Upper lobe of left lung (tissue), 6 donors: ENCODE measurements at places on chromosomes 7 and 10. TPM values are rescaled to one million over a fixed set of nuclear protein-coding genes. Genes with fewer than 3 reads are reported as not detected.

- DNase-seq = no peak
These were observed 85.4 kb upstream of the GSDME start for GRCh38 chr7:24842449-24843241.

GRCh38 chr10:124116771-124117510 lies 23.5 kb upstream of the CHST15 start:
- no peak for DNase-seq

DNA sequence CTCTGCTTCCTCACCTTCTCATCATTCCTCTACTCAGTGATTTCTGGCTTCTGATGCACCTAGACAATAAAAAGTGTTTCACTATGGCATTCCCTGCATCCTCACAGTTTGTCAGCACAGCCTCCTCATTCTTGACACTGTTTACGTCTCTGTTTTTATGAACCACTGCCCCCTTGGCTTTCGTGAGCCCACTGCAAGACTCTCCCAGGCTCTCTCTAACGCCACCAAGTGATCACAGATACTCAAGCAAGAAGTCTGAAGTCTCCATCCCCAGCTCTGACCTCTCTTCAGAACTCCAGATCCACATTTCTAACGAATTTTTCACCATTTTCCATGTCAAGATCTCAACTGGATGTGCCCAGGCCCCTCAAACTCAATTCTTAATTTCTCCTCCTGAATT lies 8.9 kb downstream of the SLC16A9 start:
- no peak for DNase-seq

DNA sequence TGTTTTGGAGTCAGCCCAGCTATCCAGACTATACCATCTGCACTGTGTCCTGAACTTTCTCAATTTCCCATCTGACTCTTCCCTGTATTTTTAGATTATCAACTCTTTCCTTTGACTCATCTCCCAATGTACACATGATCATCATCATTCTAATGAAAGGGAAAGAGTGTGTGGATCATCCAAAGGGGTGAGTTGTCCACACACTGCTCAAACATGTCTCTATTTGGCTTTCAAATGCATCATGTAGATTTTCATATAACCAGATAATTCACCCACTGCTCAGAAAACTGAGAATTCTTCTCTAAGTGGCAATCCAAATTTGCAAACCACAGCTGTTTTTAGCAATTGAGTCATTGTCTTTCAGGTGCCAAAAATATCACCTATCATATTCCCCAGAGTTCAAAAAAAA lies 190.2 kb upstream of the HPS1 start:
- DNase-seq = no peak

DNA sequence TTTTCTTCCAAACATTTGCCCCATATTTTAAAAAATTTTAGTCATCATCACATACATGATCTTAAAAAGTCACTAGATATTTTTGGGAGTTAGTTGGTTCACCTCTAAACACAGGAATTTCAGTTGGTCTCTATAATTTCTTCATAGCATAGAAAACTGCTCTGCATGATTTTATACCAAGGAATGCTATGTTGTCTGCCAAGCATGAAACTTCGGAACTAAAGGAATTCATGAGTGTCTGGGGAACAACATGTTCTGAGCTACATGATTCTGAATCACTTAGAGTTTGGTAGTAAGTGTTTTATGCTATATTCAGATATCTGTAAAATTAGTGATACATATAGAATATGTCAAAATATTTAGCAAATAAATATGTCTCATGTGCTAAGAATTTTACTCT lies 957.8 kb downstream of the GATA3 start:
- no peak for DNase-seq

SEMA3A gene
- 4.0 TPM for total RNA-seq

FLNC gene
- 5.2 TPM for total RNA-seq

GRCh38 chr10:52443419-52444388 lies 129.6 kb downstream of the DKK1 start:
- DNase-seq = no peak

- no peak for DNase-seq
These were observed 17.9 kb upstream of the PPA1 start for GRCh38 chr10:70250961-70251680.

NFKB2 gene
- 67.6 TPM for total RNA-seq

- DNase-seq = no peak
These were observed 458.8 kb upstream of the ZMIZ1 start for GRCh38 chr10:78609976-78610375.

GRCh38 chr7:19336836-19337383 lies 191.7 kb upstream of the FERD3L start:
- DNase-seq = no peak

EN2 gene
- total RNA-seq = not detected

GRCh38 chr10:47319784-47320183 lies 2.5 kb upstream of the GDF2 start:
- no peak for DNase-seq

ACSL5 gene
- total RNA-seq = 61.0 TPM

NODAL gene
- total RNA-seq = not detected

DNA sequence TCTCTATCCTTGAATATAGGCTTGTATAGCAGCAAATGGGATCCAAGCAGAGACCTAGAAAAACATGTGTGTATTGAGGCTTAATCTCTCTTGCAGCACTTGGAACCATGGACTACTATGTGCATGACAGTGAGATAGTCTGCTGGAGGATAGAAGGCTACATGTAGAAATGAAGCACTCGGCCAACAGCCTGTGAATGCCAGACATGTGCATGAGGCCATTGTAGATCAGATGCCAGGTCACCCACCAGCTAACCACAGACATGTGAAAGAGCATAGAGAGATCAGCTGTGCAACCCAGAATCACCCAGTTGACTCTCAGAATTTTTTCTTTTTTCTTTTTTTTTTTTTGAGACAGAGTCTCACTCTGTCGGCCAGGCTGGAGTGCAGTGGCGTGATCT lies 90.9 kb downstream of the NT5C2 start:
- no peak for DNase-seq

DNA sequence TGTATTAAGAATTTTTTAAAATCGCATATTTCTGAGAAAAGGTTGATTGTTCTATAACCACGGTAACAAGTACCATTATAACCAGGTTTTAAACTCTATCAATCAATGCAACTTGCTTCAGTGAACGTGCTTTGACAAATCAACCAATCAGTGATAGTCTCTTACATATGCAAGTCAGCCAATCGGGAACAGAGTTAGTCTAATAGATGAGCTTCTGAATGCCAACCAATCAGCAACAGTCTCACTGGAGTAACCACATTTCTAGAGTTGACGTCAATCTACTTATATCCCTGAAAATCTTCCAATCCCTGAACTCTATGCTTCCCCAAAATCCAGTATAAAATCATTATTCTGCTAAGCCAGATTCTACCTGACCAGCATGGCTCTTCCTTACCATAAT lies 44.7 kb upstream of the TRUB1 start:
- no peak for DNase-seq
